ENCODE measurements at places on chromosomes 5 and 9.

DNA sequence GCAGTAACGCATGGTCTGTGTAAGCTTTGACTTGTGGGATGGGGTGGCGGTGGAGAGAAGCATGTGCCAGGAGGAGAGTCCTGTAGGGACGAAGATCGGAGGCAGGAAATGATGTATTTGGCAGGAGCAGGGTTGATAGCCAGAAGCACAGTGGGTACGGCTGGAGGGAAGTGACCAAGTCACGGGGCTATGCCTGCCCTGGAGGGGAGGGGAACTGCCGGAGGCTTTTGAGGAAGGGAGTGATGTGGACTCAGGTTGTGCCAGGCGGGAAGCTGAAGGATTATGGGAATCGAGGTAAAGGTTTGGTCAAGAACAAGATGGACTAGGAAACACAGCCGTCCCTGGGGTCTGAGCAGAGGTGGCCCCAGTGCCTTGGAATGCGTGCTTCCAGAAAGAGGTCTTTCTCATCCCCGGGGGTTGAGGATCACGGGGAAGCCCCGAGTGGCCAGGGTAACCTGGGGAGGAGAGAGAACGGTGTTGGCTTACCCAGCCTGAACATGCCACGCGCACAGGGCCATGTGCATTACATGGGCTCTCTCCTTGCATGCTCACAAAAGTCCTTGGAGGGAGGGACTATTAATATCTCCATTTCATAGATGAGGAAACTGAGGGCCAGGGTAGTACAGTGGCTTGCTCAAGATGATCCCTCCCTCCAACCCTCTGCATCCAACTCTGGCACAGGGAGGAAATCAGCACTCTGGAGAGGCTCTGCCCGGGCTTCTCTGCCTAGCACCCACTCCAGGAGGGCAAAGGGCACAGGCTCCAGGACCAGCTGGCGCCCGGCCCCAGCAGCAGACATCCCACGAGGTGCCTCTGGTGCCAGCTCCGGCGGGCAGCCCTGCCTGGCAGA, 253.8 kb downstream of the PBX3 start:
- DNase-seq, result no peak

DNA sequence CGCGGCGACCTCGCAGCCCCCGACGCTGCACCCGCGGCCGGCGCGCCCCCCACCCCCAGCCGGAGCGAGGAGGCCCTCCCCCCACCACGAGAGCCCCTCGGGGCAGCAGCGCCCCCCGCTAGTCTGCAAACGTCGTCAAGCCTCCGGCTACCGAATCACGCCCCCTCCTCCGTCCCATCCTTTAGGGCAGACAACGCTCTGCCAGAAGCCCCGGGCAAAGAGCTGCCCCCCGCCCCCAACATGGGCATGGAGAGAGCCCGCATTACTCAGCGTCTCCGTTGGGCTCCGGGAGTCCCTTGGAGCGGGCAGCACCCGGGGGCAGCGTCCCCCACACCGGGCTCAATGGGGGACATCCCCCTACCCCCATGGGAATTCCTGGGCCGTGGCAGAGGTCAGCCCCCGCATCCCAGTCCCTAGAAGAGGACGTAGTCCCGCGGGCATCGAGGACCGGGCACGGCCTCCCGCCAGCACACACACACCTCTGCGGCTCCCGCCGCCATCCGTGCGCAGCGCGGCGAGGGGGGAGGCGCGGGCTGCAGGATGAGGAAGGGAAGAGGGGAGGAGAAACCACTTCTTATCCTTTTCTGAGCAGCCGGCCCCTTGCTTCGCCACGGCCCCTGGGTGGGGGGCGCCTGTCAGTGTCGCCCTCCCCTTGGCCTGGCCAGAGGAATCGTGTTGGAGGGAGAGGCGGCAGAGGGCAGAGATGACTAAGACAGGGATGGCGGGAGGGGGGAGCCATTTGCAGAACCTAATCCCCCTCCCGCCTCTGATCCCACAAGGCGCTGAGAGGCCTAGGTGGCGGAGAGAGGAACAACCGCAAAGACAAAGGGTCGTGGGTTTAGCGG, 750 bp downstream of the DNM1 start:
- peak; percentile 8 for DNase-seq

- DNase-seq, result no peak
Observed at GRCh38 chr9:9920425-9921060, 692.3 kb downstream of the PTPRD start.

DNA sequence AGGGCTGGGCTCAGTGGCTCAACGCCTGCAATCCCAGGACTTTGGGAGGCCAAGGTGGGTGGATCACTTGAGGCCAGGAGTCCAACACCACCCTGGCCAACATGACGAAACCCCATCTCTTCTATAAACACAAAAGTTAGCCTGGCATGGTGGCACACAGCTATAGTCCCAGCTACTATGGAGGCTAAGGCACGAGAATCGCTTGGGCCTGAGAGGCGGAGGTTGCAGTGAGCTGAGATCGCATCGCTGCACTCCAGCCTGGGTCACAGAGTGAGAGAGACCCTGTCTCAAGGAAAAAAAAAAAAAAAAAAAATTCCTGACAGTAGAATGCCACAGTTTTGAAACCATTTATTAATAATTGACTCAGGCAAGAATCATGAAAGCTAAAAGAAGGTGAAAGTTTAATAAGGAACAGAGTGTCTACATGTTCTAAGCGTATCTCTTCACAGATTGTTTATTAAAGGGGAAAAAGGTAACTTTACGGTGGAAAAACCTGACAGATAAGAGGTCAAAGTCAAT, 5.7 kb upstream of the PTGR1 start:
- no peak for DNase-seq

DNA sequence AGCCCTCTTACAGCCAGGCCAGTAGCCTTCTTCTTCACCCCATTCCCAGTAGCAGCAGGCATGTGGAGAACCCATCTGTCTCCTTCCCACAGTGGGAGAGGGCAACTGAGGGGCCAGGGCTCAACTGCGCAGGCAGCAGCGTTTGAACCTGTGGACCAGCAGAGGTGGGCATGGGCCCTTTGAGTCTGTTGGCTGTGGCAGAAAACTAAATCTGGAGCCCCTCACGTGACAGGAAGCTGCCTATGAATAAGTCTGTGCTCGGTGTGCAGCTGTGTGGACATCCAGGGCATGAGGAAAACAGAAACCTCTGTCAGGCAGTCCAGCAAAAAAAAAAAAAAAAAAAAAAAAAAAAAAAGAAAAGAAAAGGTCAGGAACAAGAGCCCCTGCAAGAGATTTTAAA, 189.2 kb upstream of the NR3C1 start:
- no peak for DNase-seq

GRCh38 chr9:114653556-114654159, 3.9 kb downstream of the TEX53 start:
- DNase-seq, result peak; percentile 79

- DNase-seq, result no peak
Observed at GRCh38 chr9:110180511-110181434, 27.2 kb downstream of the C9orf152 start.

DNA sequence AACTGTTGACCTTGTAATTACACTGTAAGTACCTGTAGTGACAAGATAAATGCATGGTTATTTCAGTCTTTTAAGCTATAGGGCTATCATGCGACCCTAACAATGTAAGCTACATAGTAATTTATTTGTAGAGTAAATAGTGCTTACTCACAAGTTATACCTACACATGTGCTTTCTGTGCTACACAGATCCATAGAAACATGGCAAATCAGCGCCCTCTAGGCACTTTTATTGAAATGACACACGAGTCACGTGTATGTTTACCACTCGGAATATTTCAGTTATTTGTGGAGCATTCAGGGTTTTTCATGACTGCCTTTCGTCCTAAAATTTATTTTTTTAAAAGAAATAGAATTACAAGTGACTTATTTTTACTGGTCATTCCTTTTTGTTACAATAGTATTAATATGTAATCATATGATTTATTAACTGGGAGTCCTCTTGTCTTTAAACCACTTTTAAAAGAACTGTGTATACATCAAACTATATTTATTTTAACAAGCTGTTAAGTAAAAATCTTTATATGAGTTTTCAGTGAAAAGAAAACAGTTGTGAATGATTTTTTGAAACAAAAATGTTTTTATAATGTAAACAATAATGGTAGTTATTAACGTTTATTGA, 1242.3 kb upstream of the WWC1 start:
- no peak for DNase-seq

DNA sequence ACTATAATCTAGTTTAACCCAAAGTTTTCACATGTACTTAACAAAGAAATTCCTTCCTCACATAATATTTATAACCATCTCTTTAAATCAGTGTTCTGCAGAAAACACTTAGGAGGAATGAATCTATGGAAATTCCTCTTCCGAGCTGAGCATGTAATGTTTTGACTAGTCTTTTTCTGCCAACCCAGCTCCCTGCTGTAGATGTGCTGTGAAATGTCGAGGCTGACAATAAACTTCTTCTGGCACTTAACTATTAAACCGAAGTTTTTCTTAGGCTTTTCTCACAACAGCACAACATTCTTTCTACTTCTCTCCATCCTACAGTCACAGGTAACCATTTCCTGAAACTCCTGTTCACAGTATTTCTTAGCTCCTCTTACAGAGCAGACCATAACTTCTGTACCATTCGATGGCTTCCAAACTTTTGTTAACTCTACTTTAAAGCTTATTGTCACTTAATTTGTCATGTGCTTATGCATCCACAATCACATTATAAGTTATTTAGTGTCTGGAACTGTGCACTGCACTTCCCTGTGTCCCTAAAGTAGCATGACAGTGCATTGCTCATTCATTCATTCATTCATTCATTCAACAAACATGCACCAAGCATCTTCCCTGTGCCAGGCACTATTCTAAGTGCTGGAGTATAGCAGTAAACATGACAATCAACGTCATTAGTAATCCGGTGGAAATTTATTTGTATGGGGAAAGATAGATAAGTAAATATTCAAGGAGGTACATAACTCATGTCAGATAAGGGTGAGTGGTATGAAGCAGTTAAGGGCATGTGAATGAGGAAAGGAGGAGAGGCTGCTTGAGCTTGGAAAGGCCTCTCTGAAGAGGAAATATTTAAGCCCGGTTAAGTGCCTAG, 54.6 kb downstream of the TSSK1B start:
- DNase-seq, result no peak

DNA sequence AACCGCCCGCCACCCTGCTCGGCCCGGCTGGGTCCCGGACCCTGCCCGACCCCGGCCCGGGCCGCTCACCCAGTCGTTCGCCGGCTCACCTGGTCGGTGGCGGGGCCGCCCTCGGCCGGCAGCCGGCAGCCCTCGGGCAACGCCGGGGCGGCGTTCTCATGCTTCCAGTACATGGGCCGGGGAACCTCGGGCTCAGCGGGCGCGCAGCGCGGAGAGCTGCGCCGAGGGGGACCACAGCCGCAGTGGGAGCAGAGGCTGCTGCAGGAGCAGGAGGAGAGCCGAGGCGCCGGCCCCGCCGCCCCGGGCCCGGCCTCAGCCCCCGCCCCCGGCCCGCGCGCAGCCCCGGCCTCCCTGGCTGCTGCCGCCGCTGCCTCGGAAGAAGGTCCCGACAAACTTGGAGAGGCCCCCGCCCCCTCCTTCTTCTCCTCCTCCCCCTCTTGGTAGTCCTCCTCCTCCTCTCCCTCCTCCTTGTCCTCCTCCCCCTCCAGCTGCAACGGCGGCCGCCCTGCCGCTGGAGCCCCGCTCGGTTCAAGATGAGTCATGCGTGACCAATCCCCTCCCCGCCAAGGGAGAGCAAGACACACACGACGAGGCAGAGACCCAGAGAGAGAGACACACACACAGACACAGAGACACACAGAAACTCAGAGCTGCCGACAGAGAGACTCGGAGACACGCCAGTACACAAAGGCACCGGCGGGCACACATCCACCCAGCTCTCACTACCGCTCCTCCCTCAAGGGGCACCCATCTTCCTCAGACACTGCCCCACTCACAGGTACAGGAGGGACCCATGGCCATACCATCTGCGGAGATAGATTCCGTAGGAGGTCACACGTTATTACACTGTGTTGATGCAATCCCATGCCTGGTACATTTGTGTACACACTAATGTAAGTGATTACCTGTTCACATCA, at the start of gene LHX6:
LHX6 (minus strand) TSS at position 390 of the 917 bp plus-strand sequence; CDS start at position 173, 217 bp downstream.
- DNase-seq, result no peak

DNA sequence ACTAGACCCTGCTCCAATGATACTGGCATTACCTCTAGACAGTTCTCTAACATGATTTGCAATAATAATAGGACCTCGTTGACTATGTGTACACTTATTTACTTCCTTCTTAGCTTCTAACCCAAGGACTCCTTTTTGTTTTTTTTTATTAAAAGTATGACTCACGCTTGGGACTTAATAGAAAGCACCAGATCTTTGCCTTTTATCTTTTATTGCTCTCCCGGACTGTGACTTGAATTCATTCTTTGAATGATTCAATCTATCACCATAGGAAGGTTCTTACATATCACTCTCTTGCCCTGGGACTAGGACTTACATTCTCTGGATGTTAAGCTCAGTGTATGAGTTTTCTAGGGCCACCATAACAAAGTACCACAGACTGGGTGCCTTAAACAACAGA, 9.0 kb downstream of the C9 start:
- DNase-seq, result no peak

- DNase-seq, result no peak
Observed at GRCh38 chr9:127561491-127562278, 50.4 kb upstream of the STXBP1 start.

DNA sequence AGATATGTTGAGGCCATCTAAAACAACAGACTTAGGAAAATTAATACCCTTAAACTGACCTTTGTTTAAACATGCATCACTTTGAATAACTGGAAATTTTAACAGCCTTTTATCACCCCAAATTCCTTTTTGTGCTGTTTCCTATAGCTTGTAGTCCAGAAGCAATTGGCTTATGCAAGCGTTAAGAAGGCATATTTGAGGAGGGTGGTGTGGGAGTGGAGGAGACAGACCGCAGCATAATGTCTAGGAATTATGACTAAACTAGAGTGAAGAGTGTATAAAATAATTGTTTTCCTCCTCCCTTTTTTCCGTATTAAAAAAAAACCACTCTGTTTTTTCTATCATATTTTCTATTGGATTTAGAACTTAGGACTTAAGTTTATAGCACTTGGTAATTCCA, 51.8 kb upstream of the MPDZ start:
- no peak for DNase-seq

DNA sequence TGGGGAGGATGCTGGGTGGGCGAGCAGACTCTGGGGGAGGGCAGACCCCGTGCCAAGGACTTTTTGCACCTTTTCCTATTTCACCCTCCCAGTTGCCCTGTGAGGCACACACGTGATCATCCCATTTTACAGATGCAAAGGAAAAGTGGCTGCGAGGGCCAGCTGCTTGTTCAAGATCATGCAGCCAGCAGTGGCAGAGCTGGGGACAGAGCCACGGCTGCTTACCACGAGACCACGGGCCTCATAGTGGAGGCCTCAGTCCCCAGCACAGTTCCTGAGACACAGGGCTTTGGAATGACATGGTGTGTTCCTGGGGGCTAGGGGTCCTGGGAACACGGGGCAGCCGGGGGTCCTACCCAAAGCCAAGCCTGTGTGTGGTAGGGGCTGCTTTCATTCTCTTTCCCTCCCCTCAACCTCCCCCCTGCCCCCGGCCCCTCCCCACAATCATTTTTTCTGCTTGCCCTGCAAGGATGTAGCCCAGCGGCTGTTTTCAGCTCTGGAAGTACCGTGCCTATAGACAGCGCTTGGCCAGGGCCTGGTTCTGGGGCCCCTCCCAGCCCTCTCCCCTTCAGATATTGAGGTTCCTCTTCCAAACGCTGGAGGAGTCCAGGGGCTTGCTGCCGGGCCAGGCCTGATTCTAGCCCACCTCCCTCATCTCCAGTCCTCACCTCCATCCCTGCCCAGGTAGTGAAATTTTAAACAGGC, 58.5 kb upstream of the IER5L start:
- no peak for DNase-seq

Data from stimulated activated CD4-positive, alpha-beta T cell treated with anti-CD3 and anti-CD28 coated beads, Interleukin-4, amount 100 ng/mL, for 48 hours (primary cell).